Urinary bladder (tissue), 4 donors: ENCODE measurements at places on chromosomes 3 and 15. TPM values are rescaled to one million over a fixed set of nuclear protein-coding genes. Genes with fewer than 3 reads are reported as not detected.

AQP9 gene
- 1.1 TPM for polyA plus RNA-seq

GOLGA8N gene
- polyA plus RNA-seq: 5.5 TPM

GP5 gene
- polyA plus RNA-seq: 0.10 TPM

FSIP1 gene
- polyA plus RNA-seq: 0.27 TPM

GOLGA8T gene
- polyA plus RNA-seq: 0.13 TPM
